Kidney tubule cell (primary cell): ENCODE measurements at places on chromosomes 16 and 17.

- DNase-seq: peak; percentile 82
Measured at GRCh38 chr16:88810912-88811768, 588 bp downstream of the APRT start.

GRCh38 chr17:75450270-75450669 lies 6.2 kb upstream of the TMEM94 start:
- peak; percentile 53 for DNase-seq

DNA sequence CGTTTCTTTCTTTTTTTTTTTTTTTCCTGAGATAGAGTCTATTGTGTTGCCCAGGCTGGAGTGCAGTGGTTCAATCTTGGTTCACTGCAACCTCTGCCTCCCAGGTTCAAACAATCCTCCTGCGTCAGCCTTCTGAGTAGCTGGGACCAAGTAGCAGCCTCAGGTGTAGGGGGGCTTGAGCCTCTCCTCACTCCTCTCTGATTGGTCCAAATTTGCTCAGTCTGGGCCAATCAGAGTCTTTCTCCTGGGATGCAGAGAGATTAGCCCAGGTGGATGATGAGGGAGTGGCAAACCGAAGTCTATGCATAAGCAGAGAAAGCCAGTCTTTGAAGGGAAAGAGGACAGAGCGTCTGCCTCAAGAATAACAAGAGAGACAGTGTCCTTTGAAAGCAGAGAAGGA lies 99.0 kb downstream of the BMERB1 start:
- no peak for DNase-seq

GRCh38 chr17:5706577-5707210 lies 122.4 kb upstream of the NLRP1 start:
- peak; percentile 65 for DNase-seq

DNA sequence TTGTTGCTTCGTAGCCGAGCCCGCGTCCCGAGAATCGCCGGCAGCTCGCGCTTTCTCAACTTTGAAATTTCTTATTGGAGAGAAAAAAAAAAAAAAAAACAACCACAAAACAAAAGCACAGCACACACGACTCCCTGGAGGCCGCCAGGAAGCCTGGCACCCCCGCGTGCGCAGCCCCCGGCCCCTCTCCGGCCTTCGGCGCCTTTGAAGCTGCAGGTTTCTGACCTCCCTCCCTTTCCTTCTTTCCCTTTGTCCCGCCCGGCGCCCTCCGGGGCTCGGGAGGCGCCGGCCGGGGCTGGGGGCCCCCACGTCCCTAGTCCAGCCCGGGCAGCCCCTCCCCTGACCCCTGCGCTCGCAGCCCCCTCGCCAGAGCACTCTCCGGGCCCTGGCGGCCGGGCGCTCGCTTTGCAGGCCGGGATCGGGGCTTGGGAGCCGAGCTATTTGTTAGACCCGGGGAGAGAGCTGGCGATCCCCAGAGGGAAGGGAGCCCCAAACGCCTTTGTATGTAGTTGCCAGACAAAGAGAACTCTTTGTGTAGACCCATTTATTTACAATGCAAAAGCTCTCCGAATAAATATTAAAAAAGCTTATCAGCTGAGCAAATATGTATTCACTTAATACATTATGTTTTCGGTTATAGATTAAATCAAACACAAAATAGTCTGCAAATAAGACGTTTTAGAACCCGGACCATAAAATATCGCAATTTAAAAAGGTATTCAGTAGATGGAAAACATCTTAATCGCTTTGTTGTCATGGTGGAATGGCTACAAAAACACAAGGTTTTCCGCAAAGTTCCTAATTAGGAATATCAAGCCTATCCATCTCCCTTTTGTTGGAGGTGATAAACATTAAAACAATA lies 2.3 kb downstream of the BAHCC1 start:
- DNase-seq: peak; percentile 70

- no peak for DNase-seq
Measured at GRCh38 chr17:35738519-35739133, 7.2 kb downstream of the RASL10B start.

DNA sequence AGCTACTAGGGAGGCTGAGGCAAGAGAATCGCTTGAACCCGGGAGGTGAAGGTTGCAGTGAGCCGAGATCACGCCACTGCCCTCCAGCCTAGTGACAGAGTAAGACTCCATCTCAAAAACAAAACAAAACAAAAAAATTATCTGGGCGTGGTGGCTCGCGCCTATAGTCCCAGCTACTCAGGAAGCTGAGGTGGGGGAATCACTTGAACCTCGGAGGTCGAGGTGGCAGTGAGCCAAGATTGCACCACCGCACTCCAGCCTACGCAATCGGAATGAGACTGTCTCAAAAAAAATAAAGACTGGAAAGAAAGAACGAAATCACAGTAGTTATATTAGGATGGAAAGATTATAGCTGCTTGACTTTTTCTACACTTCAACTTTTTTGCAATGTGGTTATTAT lies 18.9 kb downstream of the COG1 start:
- DNase-seq: no peak

DNA sequence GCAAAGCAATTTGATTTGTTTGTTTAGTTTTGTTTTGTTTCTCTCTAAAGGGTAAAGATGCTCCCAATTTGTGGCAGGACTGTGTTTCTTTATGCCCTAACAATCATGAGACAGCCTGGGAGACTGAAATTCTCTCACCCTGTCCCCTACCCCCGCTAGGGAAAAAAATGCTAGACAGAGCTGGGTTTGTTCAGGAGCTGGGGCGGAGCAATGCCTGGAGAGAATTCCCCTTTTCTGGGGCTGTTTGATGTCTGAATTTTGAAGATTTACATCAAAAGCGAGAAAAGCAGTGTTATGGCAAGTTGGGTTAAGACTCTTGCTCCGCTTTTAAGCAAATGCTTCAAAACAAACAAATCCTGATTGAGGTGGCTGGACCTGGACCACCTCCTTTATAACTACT lies 8.4 kb downstream of the MAF start:
- no peak for DNase-seq

DNA sequence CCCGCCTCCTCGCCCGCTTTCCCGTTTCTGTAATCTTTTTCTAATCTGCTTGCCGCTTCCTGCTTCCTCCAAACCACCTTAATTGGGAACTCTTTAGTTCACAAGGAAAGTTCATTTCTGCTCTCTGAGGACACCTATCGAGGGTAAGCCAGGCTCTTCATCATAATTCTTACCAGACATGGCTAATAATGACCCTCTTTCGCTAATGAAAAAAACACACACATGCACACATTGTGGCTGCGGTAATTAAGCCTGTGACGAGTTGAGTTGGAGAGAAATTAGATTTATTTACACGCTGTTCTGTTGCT lies 100.6 kb downstream of the ZNF423 start:
- DNase-seq: peak; percentile 70

GRCh38 chr17:82204831-82205719 lies 7.6 kb downstream of the CCDC57 start:
- DNase-seq: peak; percentile 77

DNA sequence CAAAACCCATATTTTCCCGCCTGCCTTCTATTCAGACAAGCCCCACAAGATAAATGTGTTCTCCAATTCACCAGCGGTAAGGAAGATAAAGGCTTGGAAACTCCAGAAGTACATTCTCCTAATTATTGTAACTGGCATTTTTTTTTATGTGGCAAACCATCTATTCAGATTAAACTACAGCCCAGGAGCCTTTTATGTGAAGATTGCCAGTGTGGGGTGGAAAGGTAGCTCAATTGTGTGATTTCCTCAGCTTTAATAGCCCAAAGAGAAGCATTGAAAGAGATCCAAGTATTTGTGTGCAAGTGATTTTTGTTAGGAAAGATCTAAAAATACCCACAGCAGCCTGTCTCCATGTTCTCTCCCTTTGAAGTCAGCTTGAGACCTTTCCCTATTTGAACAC lies 451.4 kb upstream of the CCL2 start:
- no peak for DNase-seq

- DNase-seq: no peak
Measured at GRCh38 chr16:81754858-81755257, 24.2 kb upstream of the PLCG2 start.

DNA sequence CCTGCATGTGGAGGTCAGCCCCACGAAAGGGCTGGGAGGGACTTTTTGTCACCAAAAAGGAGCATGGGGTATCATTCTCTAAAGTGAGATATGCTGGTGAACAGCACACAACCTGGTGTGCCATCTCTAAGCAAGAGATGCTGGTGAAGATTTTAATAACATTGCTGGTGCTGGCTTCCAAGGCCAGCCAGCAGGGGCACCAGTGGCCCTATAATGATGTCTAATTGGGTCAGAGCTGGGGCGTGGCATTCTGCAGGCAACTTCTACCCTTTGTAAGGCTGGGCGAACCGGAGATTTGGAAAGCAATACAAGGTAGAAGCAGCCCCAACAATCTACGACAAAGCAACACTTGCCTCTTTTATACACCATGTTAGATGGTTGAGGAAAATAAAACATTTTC lies 16.8 kb downstream of the SDR42E1 start:
- no peak for DNase-seq
